ENCODE measurements at places on chromosomes 16 and 17.
A peak's percentile ranks its signal among the peaks of the same experiment; 100 is the strongest.

GRCh38 chr16:74448990-74449389 lies 27.7 kb upstream of the CLEC18B start:
- DNase-seq: peak; percentile 86

GRCh38 chr16:70576431-70577255 lies 53.0 kb downstream of the SF3B3 start:
- DNase-seq: peak; percentile 13

DNA sequence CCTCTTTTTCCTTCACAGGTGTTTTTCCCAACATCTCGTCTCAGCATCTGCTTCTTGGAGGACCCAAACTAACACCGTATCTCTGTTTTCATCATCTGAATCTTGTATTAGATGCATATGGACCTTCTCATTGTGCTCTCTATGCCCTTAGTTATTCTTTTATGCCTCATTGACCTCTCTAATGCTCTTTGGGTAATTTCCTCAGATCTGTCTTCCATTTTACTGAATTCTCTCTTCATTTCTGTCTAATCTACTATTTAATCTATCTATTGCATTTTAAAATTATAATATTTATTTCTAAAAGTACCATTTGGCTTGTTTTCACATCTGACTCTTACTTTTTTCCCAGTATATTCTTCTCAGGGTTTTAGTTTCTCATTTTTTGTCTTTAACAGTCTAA lies 81.1 kb downstream of the PITPNC1 start:
- DNase-seq: no peak

- DNase-seq: no peak
Measured at GRCh38 chr16:64452446-64452845, 669.4 kb downstream of the CDH11 start.

DNA sequence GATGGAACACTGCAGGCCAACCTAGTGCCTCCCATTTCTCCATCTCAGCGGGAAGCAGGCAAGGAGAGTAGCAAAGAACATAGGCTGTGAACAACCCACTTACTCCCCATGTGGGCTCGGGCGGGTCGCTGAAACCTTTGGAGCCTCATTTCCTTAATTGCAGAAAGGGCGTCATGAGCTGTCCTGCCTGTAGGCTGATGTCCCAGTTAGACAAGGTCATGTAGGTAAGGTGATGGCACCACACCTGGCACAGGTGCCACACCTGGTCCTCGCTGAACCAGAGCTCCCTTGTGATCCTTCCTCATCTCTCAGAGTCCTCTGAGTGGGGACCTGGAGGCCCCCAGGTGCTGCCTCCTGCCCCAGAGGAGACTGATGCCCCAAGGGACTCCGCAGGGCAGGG lies 22.9 kb downstream of the ABCC3 start:
- no peak for DNase-seq

DNA sequence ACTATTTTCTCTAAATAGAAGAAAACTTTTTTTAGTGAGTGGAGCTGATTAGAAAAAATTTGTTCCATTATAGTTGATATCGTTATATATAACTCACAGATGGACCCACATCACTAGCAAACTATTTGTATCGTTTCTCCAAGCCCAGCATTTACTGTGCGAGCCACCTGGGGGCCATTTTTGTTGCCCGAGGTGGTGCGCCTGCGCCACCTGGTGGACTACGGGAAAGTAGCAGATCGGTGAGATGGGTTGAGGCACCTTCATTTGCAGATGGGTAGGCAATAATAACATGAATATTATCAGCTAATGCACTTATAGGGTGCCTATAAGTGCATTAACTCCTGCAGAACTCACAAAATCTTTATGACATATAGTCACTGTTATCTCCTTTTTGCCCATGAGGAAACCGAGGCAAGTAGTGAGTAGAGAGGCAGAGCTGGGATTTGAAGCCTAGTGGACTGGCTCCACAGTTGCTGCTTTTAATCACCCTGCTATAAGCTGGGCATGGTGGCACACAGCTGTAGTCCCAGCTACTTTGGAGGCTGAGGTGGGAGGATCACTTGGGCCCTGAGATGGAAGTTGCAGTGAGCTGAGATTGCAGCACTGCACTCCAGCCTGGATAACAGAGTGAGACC lies 23.2 kb upstream of the NTN1 start:
- peak; percentile 49 for DNase-seq

- no peak for DNase-seq
Measured at GRCh38 chr17:57699751-57700219, 45.3 kb downstream of the CCDC182 start.

DNA sequence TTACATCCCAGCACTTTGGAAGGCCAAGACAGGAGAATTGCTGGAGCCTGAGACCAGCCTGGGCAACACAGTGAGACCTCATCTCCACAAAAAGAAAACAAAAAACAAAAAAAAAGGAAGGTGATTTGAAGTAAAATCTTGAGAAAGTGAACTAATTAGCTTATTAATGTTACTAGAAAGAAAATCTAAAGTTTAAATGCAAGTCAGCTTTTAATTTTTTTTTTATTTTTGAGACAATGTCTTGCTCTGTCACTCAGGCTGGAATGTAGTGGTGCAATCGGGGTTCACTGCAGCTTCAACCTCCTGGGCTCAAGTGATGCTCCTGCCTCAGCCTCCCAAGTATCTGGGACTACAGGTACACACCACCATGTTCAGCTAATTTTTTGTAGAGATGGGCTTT lies 3.5 kb upstream of the CTCF start:
- no peak for DNase-seq

- DNase-seq: peak; percentile 37
Measured at GRCh38 chr16:88633684-88634140, 4.7 kb upstream of the IL17C start.

GRCh38 chr17:63631062-63631461 lies 8.8 kb downstream of the MAP3K3 start:
- DNase-seq: no peak

- DNase-seq: no peak
Measured at GRCh38 chr16:17380613-17381012, 90.1 kb downstream of the XYLT1 start.

DNA sequence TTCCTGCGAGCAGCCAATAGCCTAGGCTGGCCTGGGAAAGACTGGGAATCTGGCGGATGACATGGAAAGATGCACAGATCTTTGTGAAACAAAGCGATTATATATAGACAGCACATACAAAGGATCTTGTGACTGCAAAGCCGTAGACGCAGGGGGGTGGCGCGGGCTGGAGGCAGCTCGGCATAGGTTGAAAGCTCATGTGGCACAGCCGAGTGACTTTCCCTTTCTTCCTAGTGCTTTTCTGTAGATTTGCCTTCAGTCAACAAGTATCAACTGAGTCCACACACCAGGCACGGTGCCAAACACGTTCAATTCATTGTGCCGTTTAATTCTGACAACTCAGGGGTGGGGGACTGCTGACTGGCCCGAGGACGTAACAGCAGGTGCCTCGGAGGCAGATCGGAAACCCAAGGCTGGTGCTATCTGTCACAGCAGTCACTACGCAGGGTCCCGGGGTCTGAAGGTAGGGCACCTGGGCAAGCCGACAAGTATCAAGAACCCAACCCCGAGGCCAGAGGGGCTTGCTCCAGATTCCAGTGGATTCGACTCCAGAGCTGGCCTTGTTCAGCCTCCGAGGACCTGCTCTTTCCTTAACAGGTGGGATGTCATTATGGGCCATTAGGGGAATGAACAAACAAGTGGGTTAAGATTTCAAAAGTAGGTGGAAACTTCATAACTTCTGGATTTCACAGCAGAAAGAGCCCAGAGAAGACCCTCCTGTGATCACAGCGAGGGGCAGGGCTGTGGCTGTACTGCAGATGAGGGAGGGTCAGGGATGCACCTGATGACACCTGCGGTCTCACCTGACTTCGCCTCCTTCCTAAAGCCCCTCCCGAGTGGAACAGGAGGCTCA lies 5.9 kb downstream of the PAM16 start:
- DNase-seq: no peak

GRCh38 chr17:78107457-78107856 lies 21.1 kb downstream of the TMC6 start:
- DNase-seq: no peak

All from tibial artery (tissue), 4 donors.